NCI-H2029 treated with DMSO at 0.1 percent for 48 hours (cell line): ENCODE measurements at places on chromosomes 11 and 22.
A peak's percentile ranks its signal among the peaks of the same experiment; 100 is the strongest.

GRCh38 chr22:41823797-41824196 lies 9.1 kb upstream of the SREBF2 start:
- no peak for DNase-seq

- no peak for DNase-seq
These were observed 81.3 kb downstream of the MYO18B start for GRCh38 chr22:25823276-25823675.

DNA sequence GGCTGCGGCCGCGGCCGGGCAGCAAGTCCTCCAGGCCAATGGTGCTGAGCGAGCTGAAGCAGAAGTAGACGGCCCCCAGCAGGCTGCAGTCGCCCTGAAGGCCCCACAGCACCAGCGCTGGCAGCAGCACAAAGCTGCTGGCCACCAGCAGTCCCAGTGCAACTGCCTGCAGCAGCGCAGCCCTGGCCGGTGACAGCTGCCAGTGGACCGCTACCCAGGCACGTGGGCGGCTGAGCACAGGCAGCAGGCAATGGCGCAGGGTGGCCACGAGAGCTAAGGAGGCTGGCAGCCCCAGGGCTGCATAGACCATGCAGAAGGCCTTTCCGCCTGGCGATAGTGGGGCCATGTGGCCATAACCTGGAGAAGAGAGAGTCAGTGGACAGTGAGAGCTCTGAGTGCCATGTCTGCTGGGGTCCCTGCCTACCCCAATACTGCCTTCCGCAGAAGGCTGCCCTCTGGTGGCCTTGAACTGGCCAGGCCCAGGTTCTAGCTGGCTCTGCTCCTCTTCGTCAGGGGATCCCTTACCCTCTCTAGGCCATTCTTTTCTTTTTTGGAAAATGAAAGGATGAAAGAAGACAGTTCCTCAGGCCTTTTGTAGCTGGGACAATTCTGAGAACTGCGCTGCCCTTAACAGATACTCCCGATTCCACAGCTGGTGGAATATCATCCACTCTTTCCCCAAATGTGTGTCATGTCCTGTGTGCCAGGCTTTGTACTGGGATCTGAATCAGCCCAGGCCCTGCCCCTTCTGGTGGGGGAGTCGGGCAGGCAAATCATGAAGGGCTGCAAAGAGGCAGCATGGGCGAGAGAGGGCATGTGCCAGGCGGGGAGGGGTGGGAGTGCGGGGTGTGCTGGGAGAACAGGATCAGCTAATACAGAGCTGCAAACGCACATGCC lies 1.8 kb downstream of the KCNK7 start:
- DNase-seq: no peak

DNA sequence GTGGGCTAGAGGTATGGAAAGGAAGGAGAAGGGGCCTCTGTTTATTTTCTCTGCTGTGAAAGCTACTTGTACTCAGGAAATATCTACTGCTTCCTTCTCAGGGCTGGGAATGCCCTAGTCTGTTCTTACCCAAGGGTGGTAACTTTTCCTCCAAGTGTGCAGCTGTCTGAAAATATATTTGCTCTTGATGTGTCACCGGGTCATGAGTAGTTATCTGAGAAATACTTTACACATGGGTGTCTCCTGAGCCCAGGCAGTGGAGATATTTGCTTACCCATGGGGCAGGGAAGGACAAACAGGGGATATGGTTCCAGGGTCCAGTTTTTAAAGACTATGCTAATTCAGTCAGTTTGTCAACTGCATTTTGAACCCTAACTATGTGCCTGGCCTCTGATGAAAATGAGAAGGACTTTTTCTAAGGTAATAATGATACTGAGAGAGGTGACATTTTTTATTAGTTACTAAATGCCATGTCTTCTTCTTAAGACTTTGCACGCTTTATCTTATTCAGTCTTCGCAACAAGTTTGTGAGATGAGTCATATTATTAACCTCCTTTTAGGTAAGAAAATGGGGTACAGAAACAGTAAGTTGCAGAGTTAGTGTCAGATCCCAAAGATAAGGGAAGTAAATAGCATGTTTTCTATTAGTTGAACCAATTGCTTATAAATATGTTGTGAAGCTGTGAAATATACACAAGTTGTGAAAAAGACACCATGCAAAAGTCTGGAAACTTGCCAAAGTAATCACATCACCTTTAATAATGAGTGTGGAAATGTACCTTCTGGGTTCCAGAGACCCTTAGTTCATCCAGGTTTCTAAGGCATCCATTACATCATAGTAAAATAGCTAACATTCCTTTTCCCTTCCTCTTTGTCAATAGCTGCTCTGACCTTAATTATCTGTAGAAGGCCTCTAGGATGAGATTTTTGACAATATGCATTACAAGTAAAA lies 22.9 kb downstream of the SYTL2 start:
- DNase-seq: no peak

DNA sequence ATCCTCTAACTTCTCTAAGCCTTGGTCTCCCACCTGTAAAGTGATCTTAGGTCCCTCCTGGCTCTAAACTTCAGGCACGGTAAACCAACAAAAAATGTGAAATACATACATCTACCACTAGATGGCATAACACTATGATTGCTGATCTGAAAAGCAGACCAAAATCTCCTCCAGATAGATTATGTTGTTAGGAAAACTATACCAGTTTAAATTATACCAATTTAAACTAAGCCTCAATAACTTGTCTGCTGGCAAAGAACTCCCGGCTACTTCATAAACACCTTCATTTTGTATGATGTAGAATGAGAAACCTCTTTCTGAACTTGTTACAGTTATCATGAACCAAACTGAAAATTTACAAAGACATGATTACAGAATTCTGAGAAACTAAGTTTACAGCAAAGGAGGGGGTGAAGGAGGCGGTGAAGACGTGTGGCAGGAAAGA lies 85.9 kb downstream of the SBF2 start:
- DNase-seq: peak; percentile 46

- no peak for DNase-seq
These were observed 23.5 kb downstream of the SUN2 start for GRCh38 chr22:38732251-38732815.

GRCh38 chr22:20885017-20885556 lies 26.3 kb downstream of the SNAP29 start:
- no peak for DNase-seq

- DNase-seq: no peak
These were observed 52.6 kb downstream of the SWAP70 start for GRCh38 chr11:9716275-9717039.

DNA sequence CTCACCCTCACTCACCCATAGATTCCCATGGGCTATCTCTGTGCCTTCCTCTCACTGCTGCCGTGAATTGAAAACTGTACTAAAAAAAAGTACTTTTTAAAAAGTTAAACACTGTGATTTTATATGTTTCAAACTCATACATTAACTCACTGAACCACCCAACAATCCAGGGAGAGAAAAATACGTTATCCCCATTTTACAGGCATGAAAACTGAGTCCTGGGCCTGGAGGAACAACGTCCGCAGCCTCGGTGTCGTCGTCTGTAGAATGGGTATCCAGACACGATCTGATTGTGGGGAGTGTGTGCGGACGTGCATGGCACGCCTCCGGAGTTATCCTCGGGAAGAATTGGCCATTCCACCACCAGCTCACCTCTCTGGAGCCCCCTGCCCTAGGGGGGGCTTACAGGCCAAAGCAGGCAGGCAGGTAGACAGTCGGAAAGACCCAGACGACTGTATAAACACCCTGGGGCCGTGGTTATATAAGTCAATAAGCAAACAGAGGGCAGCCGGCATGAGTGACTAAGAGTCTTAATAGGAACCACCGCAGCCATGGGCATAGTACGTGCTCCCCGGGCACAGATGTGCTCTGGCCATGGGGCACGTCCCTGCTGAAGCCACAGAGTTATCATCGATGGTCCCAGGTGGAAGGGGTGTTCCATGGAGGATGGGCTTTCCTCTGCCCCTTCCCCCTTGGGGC lies 7.1 kb upstream of the PDGFB start:
- no peak for DNase-seq

GRCh38 chr22:37410174-37411055 lies 16.9 kb downstream of the ELFN2 start:
- DNase-seq: no peak

- peak; percentile 53 for DNase-seq
These were observed 115.0 kb downstream of the SLC1A2 start for GRCh38 chr11:35304386-35304775.

- DNase-seq: no peak
These were observed 100.0 kb upstream of the B3GAT1 start for GRCh38 chr11:134512061-134512460.

- DNase-seq: no peak
These were observed 468.4 kb downstream of the NELL1 start for GRCh38 chr11:21137803-21138202.

GRCh38 chr11:46537537-46538295 lies 56.1 kb downstream of the AMBRA1 start:
- DNase-seq: peak; percentile 96

GRCh38 chr11:108551651-108552462 lies 41.7 kb downstream of the EXPH5 start:
- DNase-seq: no peak

DNA sequence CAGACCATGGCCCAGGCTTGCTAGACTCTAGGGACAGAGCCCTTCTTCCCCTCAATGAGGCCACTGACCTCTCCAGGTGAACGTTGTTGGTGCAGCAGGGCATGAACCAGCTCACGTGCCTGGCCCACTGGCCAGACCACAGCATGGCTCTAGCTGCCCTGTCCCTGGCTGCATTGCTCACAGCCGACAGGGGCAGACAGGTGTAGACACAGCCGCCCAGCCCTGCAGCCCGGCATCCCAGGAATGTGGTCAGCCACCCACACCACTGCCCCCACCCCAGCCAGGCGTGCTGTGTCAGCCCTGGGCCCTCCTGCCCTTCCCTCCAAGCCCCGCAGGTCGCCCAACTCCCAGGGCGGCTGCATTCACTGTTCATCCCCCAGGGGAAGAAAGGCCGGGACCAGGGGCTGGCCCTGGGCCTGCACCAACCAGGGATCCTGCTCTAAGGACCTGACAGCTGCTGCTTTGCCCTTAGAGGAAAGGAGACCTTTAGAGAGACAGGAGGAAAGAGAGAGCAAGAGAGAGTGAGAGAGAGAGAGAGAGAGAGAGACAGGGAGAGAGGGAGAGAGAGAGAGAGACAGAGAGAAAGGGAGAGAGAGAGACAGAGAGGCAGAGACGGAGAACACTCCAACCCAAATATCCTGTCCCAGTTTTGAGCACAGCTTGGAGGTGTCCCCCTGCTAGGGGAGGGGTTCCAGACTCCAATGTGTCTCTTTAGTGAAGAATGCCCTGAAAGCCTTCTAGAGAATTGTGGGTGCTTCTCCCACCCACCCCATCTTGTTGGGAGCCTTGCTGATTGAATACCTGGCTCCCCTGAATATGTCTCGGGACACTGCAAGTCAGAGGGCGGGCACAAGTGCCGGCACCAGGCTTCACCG lies 44.2 kb upstream of the LINC01488 start:
- DNase-seq: no peak

GRCh38 chr11:60121264-60121663 lies 32.8 kb downstream of the MS4A2 start:
- no peak for DNase-seq

- DNase-seq: no peak
These were observed 7.3 kb upstream of the RGL4 start for GRCh38 chr22:23683545-23683944.

DNA sequence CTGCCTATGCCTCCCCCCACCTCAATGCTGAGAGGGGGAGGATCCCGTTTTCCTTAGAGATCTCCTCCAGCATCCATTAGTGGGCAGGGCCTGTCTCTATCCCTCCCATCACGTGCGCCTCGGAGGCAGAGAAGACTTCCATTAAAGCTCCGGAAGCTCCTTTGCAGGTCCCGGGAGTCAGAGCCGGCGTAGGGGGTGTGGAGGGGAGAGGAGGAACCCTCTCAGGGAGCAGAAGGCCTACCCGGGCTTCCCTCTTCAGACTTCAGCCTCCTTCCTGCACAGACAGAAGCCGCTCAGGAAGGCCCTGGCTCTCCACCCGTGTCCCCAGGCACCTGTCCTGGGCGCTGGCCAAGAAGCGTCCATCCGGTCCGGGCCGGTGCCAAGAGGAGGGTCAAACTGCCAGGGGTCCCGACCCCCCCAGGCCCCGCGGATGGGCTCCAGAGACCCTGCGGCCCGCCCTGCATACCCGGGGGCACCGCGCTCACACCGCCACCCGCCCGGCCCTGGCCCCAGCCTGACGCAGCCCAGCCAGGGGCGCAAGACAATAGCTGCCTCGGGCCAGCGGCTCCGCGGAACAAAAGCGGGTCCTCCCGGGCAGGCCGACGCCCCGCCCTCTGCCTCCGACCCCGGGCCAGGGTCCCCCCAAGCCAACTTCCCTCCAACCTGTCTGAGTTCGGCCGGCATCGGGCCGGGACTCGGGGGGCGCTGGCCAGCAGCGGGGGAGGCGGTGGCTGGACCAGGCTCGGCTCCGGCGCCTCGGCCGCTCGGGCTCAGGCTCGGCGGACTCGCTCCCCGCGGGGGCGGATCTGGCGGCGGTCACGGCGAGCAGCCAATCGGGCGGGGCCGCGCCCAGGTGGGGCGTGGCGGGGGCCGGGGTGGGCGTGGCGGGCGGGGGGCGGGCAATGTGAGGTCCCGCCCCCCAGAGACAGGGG lies 29.9 kb downstream of the ARVCF start:
- peak; percentile 45 for DNase-seq

DNA sequence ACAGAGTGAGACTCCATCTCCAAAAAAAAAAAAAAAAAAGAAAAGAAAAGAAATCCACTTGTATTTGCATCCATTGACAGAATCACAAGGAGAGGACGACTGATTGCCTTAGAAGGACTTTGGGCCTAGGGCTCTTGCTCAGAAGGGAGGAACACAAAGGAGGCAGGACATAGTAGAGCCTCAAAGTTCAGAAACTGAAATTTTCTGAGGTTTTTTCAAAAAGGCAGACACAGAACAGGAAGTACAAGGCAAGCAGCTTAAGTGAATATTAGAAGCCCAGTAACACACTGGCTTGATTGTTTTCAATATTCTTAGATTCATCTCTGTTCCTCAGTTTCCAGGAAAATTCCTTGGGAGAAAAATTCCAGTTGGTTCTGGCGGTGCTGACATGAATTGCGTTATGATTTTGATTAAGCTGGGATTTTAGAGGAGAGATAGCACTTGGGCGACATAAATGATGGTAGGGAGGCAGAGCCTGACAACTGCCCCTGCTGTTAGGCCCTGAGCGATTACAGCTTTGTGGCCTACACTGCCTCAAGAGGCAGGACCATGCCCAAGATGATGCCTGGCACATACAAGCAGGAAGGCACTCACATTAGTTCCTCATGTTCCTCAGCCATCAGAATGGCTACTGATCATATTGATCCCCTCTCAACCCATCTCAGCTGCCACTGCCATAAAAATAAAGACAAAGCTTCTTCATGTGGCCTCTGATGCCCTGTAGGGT lies 15.3 kb downstream of the CLPB start:
- DNase-seq: no peak

GRCh38 chr22:31230871-31231621 lies 18.9 kb downstream of the LIMK2 start:
- DNase-seq: no peak

GRCh38 chr22:24424901-24425775 lies 2.3 kb upstream of the ADORA2A start:
- no peak for DNase-seq
